SK-N-SH (cell line): ENCODE measurements at places on chromosomes 12 and 14. TPM values are rescaled to one million over a fixed set of nuclear protein-coding genes. Genes with fewer than 3 reads are reported as not detected.

- no peak for DNase-seq
Observed at GRCh38 chr12:18689771-18690170, 48.0 kb downstream of the PLCZ1 start.

DNA sequence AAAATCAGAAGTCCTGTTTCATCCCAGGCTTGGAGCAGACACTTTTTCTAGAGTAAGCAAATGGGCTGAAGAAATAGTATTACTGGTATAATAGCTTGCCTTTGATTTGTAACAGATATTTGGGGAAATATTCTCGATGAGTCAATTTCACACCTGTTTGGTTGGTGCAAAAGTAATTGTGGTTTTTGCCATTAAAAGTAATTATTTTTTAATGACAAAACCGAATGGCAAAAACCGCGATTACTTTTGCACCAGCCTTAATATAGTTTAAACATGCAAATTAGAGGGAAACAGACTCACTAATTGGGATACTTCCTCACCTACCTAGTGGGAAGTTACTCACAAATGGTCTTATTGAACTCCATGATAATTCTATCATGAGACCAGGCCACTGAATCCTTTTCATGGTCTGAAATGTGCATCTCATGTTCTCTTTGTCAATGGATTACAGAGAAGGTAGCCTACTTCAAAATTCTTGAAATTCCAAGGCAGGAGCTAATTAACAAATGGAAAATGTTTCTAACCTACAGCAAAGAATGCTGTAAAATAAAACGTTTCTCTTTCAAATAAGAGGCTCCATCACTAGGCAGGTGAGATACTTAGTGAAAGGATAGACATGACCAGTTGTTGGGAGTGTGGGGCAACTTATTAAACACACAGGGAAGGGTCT, 391.3 kb downstream of the EMP1 start:
- no peak for DNase-seq

- DNase-seq, result peak; percentile 30
Observed at GRCh38 chr14:100297320-100298300, 8.6 kb downstream of the SLC25A29 start.

- no peak for DNase-seq
Observed at GRCh38 chr14:57863471-57863870, 2.4 kb downstream of the SLC35F4 start.

DHRS1 gene
- 65.4 and 71.7 TPM in 2 replicates for polyA plus RNA-seq

CAMKK2 gene
- polyA plus RNA-seq, result 23.6 and 24.5 TPM in 2 replicates

DNA sequence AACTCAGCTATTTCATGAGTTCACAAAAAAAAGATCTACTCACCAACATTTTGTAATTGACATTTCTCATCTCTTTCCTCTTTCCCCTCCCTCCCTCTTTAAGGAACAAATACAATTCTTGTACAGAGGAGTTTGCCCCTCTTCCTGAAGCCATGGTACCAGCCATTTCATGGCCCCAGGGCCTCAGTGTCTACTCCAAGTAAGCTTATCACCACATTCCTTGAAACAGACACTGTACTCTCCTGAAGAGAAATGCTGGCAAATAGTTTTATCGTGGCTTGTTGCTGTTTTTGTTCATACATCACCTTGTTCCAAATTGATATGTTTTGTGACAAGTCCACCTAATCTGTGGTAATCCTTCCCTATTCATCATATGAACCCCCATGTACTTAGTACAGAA, 29.7 kb upstream of the IGF1 start:
- no peak for DNase-seq

DNA sequence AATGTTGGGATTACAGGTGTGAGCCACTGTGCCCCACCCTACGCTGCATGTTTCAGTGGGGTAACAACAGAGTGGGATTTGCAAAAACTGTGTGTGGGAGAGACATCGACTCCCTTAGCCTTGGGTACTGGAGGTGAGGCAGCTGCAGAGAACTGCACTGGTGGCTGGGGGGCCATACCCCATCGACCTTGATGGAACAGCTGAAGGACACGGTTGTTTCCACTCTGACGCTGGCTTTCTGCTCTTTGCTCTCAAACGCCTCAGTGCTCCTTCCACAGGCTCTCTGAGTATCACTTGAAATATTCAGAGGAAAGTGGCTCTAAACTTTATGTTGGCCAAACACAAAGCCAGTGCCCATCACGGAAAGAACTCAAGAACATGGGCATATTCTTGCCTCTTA, 30.8 kb upstream of the LRRC10 start:
- DNase-seq, result no peak

- no peak for DNase-seq
Observed at GRCh38 chr14:67068251-67068650, 121.0 kb upstream of the GARIN2 start.

DNA sequence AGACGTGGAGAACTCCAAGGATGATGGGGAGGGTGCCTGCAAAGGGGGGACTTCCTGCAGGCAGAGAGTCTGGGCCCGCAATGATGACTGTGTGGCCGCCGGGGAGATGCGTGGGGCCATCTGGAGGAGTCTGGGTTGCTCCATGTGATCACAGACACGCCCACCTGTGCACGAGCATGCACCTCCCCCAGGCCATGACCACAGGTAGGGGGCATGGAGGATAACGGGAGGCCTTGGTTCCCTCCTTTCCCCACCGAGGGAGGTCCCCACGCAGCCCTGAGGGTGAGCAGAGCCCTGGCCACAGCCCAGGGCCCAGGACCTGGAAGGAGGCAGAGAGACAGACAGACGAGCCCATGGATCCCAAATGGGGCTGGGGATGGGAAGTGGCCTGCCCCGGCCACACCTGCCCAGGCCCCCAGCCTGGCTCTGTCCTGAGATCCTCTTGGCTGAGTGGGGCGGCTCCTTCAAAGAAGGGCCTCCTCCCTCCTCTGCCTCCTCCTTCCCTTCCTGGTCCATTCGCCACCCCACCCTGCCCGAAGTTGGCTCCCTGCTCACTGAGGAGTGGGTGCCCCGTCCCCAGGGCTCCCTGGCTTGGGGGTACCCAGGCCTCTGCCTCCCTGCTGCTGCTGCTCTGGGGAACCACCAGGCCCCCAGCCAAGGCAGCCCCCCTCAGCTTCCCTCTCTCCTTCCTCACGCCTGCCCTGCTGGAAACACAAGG, 138.2 kb downstream of the CALM1 start:
- DNase-seq, result no peak

DNA sequence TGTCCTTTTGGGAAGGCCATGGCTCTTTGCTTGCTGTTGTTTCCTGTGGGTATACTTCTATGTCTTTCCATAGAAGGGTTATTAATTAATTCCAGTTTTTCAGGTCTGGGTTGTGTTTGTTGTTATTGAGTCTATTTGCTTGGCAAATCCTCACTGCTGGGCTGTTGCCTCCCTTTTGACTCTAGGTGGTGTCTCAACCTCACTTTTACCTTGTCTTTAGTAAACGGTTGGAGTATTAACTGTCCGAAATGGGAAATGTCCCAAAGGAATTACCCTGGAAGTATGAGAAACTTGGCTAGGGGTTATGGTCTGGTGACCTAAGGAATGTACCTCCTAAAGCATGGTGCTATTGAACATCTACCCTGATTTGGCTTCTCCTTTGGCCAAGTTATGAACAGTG, 16.7 kb downstream of the PRH1 start:
- no peak for DNase-seq

- no peak for DNase-seq
Observed at GRCh38 chr14:31898838-31899528, 178.1 kb upstream of the ARHGAP5 start.

DNA sequence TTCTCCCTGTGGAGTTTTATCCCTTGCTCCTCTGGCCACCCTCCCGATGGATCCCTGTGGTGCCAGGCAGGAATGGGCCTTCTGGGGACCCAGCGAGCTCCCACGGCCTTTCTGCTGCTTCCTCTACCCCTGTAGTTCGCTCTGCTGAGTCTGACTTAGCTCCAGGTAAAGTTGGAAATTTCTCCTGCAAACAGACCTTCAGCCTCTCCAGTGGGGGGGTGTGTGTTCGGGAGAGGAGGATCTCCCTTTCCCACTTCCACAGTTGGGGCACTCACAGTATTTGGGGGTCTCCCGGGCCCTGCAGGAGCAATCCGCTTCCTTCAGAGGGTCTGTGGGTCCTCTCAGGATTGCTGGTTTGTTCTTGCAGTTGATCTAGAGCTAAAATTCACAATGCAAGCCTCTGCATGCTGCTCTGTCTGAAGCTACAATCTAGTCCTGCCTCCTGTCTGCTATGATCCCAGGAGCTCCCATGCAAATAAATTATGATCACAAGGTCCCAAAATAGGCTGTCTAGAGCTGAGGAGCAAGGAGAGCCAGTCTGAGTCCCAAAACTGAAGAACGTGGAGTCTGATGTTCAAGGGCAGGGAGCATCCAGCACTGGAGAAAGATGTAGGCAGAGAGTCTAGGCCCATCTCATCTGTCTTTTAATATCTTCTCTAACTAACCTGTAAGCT, 18.3 kb downstream of the MTRFR start:
- no peak for DNase-seq

TMED8 gene
- polyA plus RNA-seq, result 2.3 and 3.2 TPM in 2 replicates

CCDC177 gene
- not detected in 2 replicates for polyA plus RNA-seq

CCDC175 gene
- not detected in 2 replicates for polyA plus RNA-seq

- DNase-seq, result no peak
Observed at GRCh38 chr12:67790660-67791059, 142.1 kb downstream of the DYRK2 start.

- DNase-seq, result no peak
Observed at GRCh38 chr12:30573145-30573544, 122.5 kb downstream of the IPO8 start.

ALX1 gene
- 0.06 TPM in 1 of 2 replicates, not detected in the other for polyA plus RNA-seq

- DNase-seq, result no peak
Observed at GRCh38 chr12:18217966-18218365, 43.4 kb upstream of the PIK3C2G start.

GRCh38 chr14:49106741-49107667, 479.2 kb downstream of the RPS29 start:
- no peak for DNase-seq

DNA sequence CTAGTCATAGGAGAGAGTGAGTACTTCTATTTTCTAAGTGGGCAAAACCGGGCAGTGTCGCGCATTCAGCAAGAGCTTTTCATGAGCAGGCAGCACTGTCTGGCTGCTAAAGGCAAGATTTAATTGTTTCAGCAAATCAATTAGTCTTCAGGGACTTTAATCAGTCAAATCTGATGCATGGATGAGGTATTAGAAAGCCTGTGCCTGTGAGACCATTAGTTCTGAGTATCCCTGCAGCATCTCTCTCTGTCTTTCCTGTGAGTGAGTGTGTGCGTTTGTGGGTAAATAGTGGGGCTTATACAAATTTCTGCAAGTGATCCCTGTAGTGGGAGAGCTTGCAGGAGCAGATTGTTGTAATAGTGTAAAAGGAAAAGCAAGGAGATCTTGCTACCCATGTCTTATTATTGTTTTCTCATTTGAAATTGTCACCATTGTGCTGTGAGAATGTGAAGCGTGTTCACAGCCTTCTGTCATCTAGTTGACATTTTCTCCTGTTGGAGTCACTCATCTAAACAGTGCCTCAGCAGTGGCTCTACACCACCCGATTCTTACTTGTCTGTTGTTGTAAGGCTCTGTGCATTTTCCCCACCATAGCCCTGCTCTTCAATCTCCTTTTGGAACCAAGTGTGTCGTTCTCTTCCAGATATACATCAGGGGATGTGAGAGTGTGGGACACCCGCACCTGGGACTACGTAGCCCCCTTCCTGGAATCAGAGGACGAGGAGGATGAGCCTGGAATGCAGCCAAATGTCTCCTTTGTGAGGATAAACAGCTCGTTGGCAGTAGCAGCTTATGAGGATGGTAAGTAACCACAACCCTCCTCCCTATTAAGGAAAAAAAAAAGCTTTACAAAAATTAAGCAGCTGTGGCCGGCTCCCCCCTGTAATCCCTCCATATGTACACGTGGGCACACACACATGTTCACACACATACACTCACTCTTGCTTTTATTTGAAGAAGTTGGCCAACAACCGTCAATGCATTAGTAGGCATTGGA, 53.6 kb downstream of the FBXW8 start:
- DNase-seq, result peak; percentile 43

DNA sequence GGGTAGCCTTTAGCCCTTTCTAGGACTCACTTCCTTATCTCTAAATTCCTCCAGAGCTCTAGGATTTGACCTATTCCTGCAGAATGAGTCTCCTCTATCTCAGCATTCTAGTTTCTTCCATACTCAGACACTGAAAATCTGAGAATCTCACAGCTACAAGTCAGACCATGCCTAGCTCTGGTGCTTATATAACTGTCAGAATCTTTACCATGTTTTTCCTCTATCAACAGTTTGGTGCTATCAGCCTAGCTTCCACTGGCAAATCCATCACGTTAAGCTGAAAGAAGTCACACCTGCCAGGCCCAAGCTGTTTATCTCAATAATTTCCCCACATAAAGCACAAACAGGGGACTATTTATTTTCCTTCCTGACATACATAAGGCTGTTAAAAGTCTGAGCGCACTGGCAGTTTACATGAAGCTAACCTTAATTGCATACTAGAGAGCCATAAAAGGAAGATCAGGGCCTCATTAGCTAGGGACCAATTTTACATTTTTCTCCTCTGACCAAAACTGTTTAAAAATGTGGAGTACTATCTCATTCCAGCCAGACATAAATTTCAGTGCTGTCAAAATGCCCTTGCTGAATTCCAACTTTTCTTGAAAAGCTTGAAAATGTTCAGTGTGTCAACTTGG, 270.5 kb downstream of the C12orf75 start:
- DNase-seq, result no peak

SLC2A14 gene
- polyA plus RNA-seq, result 0.37 and 0.39 TPM in 2 replicates

GRCh38 chr12:87870493-87871460, 158.4 kb downstream of the C12orf50 start:
- DNase-seq, result no peak

DNA sequence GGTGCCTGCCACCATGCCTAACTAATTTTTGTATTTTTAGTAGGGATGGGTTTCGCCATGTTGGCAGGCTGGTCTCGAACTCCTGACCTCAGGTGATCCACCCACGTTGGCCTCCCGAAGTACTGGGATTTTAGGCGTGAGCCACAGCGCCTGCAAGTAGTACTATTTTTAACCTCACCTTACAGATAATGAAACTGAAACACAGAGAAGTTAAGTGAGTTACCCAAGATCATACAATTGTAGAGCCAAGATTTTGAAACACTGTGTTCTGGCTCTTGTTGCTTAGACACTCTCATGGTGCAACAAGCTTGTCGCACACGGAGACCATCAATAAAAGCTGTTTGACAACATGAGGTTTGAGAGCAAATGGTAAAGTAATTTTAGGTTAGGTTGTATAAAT, 159.1 kb upstream of the LMNTD1 start:
- DNase-seq, result no peak

- no peak for DNase-seq
Observed at GRCh38 chr12:89140602-89141238, 211.6 kb downstream of the DUSP6 start.

SCN8A gene
- 7.1 and 9.7 TPM in 2 replicates for polyA plus RNA-seq

YY1 gene
- polyA plus RNA-seq, result 18.1 and 18.6 TPM in 2 replicates

ARHGAP9 gene
- 0.66 and 1.0 TPM in 2 replicates for polyA plus RNA-seq

GRCh38 chr12:26287671-26288381, 92.5 kb downstream of the SSPN start:
- no peak for DNase-seq

GRCh38 chr12:42186793-42187192, 42.1 kb upstream of the GXYLT1 start:
- DNase-seq, result no peak

EPS8 gene
- polyA plus RNA-seq, result 18.6 and 19.8 TPM in 2 replicates

GRCh38 chr14:64806202-64806861, 73.4 kb downstream of the SPTB start:
- no peak for DNase-seq

- DNase-seq, result no peak
Observed at GRCh38 chr12:78430551-78430950, 434.0 kb upstream of the SYT1 start.

IGFBP6 gene
- polyA plus RNA-seq, result 290 and 570 TPM in 2 replicates

GRCh38 chr12:25800101-25800500, 158.4 kb upstream of the RASSF8 start:
- DNase-seq, result no peak

- no peak for DNase-seq
Observed at GRCh38 chr14:35289623-35290022, 2.6 kb upstream of the PSMA6 start.

- no peak for DNase-seq
Observed at GRCh38 chr14:84433961-84434360, 1096.0 kb upstream of the FLRT2 start.
